Activated CD4-positive, alpha-beta memory T cell treated with anti-CD3 and anti-CD28 coated beads for 36 hours (primary cell): ENCODE measurements at places on chromosomes 5 and 9. TPM values are rescaled to one million over a fixed set of nuclear protein-coding genes. Genes with fewer than 3 reads are reported as not detected.

GRCh38 chr9:91640428-91640827, 216.8 kb upstream of the NFIL3 start:
- H3K4me1 ChIP-seq = no peaks in the 10 kb centered on the region
- DNase-seq = no peak
- no peaks in the 10 kb centered on the region for H3K36me3 ChIP-seq
- peaks cover 3% of the 10 kb centered on the region for H3K27me3 ChIP-seq

- peaks cover 27% of the 10 kb centered on the region for H3K4me1 ChIP-seq
- no peaks in the 10 kb centered on the region for H3K36me3 ChIP-seq
- H3K27me3 ChIP-seq = peaks cover 57% of the 10 kb centered on the region
- no peak for DNase-seq
- no peak overlapping the region for H3K4me3 ChIP-seq
Observed at GRCh38 chr5:79729679-79730078, 40.0 kb downstream of the CMYA5 start.

DNA sequence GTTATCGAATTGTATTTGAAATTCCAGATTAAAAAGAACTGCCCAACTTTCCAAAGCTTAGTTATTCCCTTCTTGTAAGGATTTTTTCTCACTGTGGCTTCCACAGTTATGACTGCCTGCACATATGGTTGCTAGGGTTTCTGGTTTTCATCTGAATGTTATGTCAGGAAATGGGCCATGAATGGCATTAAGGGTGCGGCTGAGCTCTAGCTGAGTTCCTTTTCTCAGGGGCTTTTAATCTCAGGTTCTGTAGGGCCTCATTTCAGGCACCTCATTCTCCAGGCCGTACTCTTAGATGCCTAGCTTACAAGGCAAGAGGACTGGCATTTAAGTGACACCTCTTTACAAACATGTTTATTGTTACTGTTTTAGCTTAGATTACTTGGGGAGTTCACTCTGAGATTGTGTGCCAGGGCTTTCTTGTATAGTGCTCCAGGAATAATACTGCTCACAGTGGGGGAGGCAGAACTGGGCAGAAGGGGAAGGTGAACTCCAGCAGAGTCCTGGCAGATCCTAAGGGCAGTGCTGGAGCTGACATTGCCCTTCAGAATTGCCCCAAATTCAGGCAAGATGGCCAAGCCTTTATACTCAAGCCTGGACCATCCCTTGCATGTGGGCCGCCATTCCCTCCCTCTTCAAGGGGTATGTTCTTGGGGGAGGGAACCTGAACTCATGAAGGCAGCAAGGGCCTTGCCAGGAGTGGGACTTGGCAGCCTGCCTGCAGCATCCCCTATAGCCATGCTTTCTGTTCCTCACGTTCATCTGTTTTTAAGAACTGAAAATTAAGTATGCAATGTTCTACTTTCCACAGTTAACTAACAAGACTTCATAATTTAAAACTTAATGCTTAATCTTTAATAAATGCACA, 111.5 kb downstream of the KDM4C start:
- H3K27ac ChIP-seq = no peak overlapping the region
- H3K4me3 ChIP-seq = no peak overlapping the region
- peaks cover 19% of the 10 kb centered on the region for H3K4me1 ChIP-seq
- H3K27me3 ChIP-seq = no peaks in the 10 kb centered on the region
- DNase-seq = no peak

DNA sequence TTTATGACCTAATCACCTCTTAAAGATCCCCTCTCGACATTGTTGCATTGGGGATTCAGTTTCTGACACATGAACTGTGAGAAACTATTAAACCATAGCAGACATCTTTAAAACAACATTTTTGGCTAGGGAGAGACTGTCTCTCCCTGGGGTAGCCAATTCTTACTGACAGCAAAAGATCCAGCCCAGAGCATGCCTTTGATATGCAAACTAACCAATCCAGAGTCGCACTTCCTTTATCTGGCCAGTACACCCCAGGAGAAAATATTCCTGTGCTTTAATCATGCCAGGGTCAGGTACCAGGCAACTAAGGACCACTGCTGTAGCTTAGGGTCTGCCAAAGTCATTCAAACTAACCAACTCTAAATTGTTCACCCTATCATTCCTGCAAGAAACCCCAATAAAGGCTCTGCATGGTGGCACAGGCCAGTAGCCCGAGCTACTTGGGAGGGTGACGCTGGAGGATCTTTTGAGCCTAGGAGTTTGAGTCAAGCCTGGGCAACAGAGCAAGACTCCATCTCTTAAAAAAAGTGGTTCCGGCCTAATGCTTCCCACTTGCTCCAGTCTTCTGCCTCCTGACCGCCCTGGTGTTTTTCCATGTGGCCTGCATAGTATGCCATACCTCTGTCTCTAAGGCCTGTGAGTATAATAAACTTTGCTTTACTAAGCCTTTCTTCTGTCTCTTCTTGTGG, 62.3 kb upstream of the DAPK1 start:
- no peak overlapping the region for H3K4me3 ChIP-seq
- no peak for DNase-seq
- no peak overlapping the region for H3K27ac ChIP-seq
- no peaks in the 10 kb centered on the region for H3K36me3 ChIP-seq

DNA sequence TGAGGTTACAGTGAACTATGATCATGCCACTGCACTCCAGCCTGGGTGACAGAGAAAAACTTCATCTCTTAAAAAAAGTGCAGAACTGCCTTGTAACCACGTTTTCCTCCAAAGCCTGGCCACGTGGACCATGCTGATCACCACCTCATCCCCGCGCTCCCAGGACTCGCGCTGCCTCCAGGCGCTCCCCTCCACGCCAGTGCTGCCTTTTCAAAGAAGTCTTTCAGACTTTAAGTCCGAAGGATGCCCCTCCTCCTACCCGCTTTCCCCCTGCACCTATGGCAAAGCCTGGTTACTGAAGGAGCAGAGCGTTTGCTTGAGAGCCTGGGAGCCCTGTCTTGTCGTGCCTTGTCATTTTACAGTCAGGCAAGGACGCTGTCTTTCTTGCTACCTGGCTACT, 43.8 kb downstream of the HABP4 start:
- no peak overlapping the region for H3K4me3 ChIP-seq
- H3K36me3 ChIP-seq = peaks cover 20% of the 10 kb centered on the region
- peaks cover 13% of the 10 kb centered on the region for H3K4me1 ChIP-seq
- no peaks in the 10 kb centered on the region for H3K27me3 ChIP-seq
- H3K27ac ChIP-seq = no peak overlapping the region
- DNase-seq = no peak

GRCh38 chr9:105842023-105842644, 147.8 kb downstream of the TMEM38B start:
- H3K36me3 ChIP-seq = no peaks in the 10 kb centered on the region
- DNase-seq = peak; percentile 28
- no peak overlapping the region for H3K27ac ChIP-seq
- H3K4me1 ChIP-seq = no peaks in the 10 kb centered on the region
- H3K4me3 ChIP-seq = no peak overlapping the region

- H3K27me3 ChIP-seq = no peaks in the 10 kb centered on the region
- no peak for DNase-seq
- H3K4me3 ChIP-seq = no peak overlapping the region
- H3K4me1 ChIP-seq = no peaks in the 10 kb centered on the region
- H3K27ac ChIP-seq = no peak overlapping the region
Observed at GRCh38 chr9:82206946-82207345, 218.4 kb downstream of the SPATA31D1 start.

DNA sequence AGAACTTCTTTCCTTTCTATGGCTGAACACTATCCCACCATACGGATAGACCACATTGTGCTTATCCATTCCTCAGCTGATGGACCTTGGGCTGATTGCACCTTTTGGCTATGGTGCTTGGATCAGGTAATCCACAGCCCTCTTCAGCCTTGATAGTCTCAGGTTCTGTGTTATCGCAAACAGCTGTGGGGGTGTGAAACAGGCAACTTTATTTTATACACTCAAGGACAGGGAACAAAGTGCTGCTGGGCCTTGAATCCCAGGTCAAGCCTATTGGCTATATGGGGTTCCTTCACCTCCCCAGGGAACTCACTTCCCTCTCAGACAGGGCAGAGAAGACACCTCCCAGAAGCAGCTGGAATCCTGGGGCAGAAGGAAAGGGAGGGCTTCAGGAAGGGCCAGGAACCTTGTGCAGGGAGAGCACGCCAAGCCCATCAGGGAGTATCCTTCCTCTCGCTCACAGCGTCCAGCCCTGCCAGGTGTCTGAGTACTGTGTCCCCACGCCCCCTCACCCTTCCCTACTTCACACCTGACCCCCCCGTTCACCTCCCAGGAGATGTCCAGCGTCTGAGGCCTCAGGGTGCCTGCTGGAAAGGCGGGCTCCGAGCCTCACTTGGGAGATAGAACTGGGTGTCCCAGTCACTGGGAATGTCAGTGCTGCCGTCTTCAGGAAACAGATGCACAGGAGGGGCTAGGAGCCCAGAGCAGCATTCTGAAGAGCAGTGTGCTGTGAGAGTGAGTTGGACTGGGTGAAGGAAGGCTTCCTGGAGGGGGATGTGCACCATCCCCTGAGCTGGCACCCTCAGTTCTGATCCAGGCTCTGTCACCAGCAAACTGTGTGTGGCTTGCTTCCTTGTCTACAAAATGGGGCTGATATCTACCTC, 32.8 kb downstream of the AFAP1L1 start:
- H3K36me3 ChIP-seq = no peaks in the 10 kb centered on the region
- no peak overlapping the region for H3K4me3 ChIP-seq
- DNase-seq = no peak
- H3K27me3 ChIP-seq = peaks cover 3% of the 10 kb centered on the region
- no peaks in the 10 kb centered on the region for H3K4me1 ChIP-seq
- no peak overlapping the region for H3K27ac ChIP-seq

- peak; percentile 28 for DNase-seq
- H3K27me3 ChIP-seq = no peaks in the 10 kb centered on the region
- peaks cover 35% of the 10 kb centered on the region for H3K4me1 ChIP-seq
Observed at GRCh38 chr5:163506726-163507125, 1.3 kb downstream of the MAT2B start.

DNA sequence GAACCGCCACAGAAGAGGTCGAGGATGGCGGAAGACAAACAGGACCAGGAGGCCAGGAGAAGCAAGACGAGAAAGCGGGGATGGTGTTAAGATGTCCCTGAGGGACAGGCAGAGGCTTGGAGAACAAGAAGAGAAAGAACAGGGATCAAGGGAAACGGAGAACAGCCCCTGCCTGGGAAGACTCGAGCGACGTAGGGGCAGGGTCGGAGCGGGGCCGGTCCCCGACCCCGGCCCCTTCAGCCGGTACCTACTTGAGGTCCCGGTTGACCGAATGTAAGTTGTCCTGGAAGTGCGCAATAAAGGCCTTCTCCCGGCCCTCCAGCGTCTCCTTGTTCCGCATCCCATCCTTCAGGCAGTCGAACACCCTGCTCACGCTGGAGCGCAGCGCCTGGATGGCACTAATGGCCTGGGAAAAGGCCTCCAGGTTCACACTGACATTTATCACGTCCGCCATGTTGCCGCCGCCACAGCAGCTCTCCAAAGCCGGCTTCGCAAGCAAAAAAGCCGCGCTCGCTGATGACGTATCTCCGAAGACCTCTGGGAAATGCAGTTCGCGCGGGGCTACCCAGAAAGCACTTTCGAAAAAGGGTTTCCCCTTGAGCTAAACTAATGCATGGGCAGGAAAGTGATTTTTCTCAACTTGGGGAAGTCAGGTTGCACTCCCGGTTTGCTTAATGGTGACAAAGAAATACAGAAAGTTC, at the start of gene MED27:
TSS of gene MED27 (minus strand) at position 477 of the 701 bp plus-strand sequence. CDS start at position 454, 23 bp downstream.
- peaks cover 46% of the 10 kb centered on the region for H3K4me1 ChIP-seq
- H3K27ac ChIP-seq = peak within 1 kb of the TSS; percentile 79
- no peaks in the 10 kb centered on the region for H3K27me3 ChIP-seq
- peak; percentile 97 for DNase-seq
- peaks cover 20% of the 10 kb centered on the region for H3K36me3 ChIP-seq

DNA sequence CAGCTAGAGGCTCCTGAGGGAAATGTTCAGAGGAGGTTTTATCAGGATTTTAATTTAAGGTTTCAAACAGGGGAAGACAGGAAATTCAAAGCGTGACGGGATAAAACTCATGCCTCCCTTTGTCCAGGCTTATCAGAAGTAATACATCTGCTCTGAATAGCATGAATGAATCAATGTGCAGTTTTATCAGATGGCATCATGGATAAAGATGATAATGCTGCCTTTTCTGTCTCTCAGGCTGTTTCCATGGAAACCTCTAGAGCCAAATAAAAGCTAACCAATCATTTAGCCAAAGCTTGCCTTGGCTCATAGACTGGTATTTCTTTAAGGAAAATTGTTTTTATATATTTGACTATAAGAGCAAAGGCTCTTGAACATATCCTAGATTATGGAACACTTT, 16.4 kb downstream of the MFAP3 start:
- H3K27me3 ChIP-seq = no peaks in the 10 kb centered on the region
- no peak overlapping the region for H3K27ac ChIP-seq
- DNase-seq = no peak
- H3K4me3 ChIP-seq = no peak overlapping the region
- peaks cover 15% of the 10 kb centered on the region for H3K4me1 ChIP-seq
- peaks cover 36% of the 10 kb centered on the region for H3K36me3 ChIP-seq

GRCh38 chr5:134510970-134511795, 14.3 kb upstream of the JADE2 start:
- H3K4me3 ChIP-seq = no peak overlapping the region
- peak; percentile 80 for DNase-seq
- no peaks in the 10 kb centered on the region for H3K36me3 ChIP-seq
- H3K27me3 ChIP-seq = no peaks in the 10 kb centered on the region
- peaks cover 36% of the 10 kb centered on the region for H3K4me1 ChIP-seq
- peak overlapping the region; percentile 52 for H3K27ac ChIP-seq

- DNase-seq = no peak
- peak overlapping the region; percentile 25 for H3K4me3 ChIP-seq
- H3K4me1 ChIP-seq = peaks cover 7% of the 10 kb centered on the region
- H3K27me3 ChIP-seq = peaks cover 57% of the 10 kb centered on the region
- no peak overlapping the region for H3K27ac ChIP-seq
- no peaks in the 10 kb centered on the region for H3K36me3 ChIP-seq
Observed at GRCh38 chr5:77210964-77211690, 647 bp downstream of the PDE8B start.

DNA sequence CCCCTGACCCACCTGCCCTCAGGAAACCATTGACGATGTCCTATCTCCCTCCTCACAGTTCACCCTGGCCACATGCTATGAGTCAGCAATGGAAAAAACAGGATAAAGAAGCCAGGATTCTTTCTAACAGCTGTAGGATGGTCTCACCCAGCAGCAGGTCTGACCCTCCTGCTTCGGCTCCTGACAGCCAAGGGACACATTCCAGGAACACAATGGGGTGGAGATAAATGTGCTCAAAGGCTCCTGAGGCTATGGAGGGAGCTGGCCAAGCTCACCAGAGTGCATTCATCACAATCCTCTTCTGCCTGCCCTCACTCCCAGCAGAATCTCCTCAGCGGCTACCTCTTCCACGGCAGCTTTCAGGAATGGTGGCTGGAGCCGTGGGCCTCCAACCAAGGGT, 170.3 kb downstream of the PJA2 start:
- no peak overlapping the region for H3K4me3 ChIP-seq
- no peaks in the 10 kb centered on the region for H3K36me3 ChIP-seq
- H3K27ac ChIP-seq = no peak overlapping the region
- no peak for DNase-seq

- no peaks in the 10 kb centered on the region for H3K27me3 ChIP-seq
- DNase-seq = no peak
- no peaks in the 10 kb centered on the region for H3K4me1 ChIP-seq
- H3K4me3 ChIP-seq = no peak overlapping the region
Observed at GRCh38 chr5:171693412-171693811, 92.2 kb upstream of the SMIM23 start.

TAF11L8 gene
- not detected for total RNA-seq

GCNT4 gene
- total RNA-seq = 2.4 TPM

SIT1 gene
- total RNA-seq = 74.6 TPM

STRBP gene
- total RNA-seq = 29.1 TPM

GRXCR2 gene
- not detected for total RNA-seq
